ENCODE measurements at places on chromosomes 5 and 9.

DNA sequence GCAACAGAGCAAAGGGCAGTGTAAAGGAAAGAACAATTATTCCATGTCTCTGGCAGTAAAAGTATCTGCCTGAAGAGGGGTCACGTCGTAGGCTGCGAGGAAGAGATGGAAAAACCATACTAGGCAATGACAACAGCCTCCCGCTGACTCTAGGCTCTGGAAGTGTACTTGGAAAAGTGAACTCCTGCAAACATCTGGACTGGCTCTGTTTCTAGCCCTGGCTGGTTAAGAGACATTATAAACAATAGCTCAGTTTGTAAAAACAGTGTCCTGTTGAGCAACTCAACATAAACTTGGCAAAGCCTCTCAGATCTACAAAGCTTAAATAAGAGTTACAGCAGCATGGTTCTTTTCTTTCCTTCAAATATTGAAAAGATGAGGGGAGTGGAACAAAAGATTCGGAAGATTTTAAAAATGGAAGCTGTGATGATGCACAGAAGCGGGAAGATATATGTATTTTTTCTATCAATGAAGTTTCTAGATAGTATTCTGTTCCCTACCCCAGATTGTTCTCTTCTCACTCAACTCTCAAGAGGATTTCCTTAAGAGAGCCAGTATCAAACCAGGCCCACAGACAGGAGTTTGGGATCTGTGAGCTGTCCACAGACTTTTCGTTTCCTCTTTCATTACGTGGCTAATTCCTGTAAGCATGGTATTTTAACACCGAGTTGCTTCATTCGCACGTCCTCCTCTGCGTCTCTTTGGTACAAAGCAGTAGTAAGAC, 79.4 kb downstream of the SPTLC1 start:
- peak; percentile 21 for DNase-seq

DNA sequence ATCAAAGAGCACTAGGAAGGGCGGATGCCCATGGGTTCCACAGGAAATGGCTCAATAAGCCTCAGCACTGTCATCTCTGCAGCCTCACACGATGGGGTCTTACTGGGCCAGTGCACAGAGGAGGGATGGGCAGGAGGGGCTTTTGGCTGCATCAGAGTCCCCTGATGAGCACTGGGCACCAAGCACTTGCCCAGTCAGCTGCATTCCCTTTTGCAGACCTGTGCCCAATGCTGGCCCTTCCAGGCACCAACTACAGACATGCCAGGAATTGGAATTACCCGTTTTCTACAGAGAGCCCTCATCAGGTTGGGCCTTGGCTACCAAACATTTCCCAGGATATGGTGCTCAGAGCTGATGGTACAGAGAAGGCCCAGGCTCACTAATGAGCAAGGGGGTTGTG, 182.5 kb downstream of the HSPA4 start:
- DNase-seq = no peak

GRCh38 chr9:112717661-112718331, at the start of gene INIP:
INIP (minus strand) TSS chr9:112718117; CDS start chr9:112716485, 1,632 bp downstream.
- DNase-seq = peak; percentile 65

GRCh38 chr5:143418140-143418866, 14.8 kb upstream of the NR3C1 start:
- DNase-seq = no peak

GRCh38 chr5:150862070-150862469, 15.7 kb downstream of the IRGM start:
- no peak for DNase-seq

DNA sequence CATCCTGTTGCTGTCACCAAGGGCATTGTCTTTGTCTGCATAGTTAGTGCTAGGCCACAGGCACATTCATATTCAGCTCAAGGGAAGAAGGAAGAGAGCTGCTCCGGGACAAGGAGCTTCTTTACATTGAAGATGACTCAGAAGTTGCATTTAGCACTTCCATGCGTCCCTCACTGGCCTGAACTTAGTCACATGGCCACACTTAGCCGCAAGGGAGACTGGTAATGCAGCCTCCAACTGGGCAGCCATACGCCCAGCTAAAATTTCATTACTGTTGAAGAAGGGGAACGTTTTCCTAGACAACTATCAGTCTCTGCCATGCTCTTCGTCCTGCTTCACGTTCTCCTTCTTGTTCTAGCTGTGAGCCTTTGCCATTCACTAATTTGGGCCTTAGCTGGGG, 20.0 kb downstream of the ACTL7B start:
- DNase-seq = no peak

All from AG04449 (cell line).